HCEC 1CT (cell line): ENCODE measurements at places on chromosomes 2 and 18.

GRCh38 chr2:54986264-54986663, 64.0 kb downstream of the RTN4 start:
- no peak for DNase-seq

GRCh38 chr18:73366713-73367112, 498.9 kb upstream of the NETO1 start:
- no peak for DNase-seq

- DNase-seq, result peak; percentile 11
Observed at GRCh38 chr2:62196278-62196901, 475 bp downstream of the B3GNT2 start.

DNA sequence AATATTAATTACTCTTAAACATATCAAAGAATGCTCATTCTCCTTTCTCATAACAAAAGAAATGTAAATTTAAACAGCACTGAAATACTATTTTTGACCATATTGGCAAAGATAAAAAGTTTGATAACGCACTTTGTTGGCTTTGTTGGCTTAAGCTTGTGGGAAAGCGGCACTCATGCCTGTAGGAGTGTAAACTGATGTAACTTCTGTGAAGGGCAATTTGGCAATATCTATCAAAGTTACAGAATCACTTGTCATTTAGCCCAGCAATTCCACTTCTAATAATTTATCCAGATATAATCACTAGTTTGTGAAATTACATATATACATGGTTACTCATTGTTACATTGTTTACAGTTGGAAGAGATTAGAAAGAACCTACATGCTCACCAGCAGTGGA, 311.8 kb upstream of the STON1 start:
- no peak for DNase-seq

DNA sequence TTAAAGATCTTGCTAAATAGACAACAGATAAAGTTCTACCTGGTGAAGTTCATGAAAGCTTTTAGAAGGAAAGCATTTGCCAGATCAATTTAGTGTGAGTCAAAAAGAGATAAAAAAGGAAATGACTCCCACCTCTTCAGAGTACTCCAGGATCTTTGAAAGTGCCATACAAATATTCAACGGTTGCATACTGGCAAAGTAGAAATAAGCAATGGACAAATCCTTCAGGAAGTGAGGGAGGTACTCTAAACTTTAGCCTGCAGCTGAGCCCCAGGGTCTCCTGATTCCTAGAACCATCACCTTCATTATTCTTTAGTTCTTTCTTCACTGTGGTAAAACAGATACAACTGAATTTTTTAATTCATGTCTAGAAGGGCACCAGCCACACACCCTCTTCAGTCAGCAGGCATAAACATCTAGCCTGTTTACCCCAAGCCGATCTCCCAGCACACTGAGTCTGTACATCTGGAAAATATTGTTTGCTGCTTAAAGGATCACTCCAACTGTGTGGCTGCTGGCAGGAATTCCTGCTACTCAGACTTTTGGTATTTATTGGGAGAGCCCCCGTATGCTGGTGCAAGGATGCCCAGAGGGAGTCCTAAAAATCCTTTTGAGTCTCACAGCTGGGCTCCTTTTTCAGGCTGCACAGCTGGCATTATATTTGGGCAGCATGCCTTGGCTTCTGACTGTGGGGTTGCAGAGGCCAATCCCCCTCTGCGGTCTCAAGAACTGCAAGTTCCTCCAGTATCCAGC, 72.3 kb upstream of the SESTD1 start:
- peak; percentile 37 for DNase-seq

DNA sequence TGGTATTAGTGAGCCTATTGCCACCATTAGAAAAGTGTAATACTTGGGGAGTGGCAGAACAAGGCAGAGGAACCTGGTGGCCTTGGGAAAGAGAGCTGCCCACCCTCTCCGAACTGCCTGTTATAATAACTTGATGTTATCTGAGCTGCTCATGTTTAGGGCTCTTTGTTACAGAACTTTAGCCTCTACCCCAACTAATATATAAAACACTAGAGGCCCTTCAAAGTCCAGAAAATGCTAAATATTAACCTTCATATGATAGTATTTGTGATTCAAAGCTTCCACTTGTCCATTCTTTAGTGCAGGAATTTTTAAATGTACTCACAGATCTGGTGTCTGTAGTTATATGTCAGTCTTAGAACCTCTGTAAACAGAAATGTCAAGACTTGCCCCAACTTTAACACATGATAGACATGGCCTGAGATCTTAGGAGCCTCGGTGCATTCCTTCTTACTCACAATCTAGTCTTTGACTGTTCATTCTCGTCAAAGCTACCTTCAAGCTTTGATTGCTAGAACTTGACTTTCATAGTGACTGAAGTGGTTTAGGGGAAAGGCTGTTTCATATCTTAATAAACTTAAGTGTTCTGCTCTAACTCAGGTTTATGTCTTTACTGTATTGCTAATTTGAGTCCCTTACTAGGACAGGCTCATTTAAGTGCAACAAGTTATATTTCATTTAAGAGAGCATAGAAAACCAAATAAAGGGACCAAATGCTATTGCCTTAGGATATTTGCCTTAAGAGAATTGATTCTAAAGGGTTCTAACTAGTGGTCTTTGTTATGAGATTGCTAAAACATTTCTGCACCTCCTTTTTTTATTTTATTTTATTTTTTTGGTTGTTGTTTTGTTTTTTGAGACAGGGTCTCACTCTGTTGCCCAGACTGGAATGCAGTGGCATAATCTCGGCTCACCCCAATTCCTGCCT, 41.6 kb downstream of the DDX1 start:
- no peak for DNase-seq

DNA sequence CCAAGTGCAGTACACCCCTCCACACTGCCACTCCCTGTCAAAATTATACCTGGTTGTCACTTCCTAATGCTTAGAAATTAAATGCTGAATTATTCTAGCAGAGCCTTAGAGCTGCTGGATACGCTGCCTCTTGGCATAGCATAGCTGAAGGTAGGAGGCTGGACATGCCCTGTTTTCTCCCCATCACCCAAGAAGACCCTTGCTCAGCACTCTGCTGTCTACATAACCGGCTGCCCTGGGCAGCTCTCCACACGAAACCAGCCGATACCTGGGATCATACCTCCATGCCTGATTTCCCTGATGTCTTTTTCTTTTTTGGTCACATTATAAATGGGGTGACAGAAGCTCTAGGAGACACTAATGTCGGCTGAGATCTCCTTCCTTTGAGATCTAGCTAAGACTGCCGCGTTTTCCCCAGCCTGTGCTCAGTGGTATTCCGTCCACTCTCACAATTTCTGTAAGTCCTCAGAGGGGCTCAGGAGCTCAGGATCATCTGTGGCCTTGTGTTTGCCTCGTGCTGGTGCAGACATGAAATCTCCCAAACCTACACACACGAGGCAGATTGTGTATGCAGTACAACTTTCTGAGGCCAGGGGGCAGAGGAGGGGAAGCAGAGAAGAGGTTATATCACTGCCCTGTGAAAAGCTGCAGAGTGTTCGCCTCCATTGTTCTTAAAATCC, 13.5 kb upstream of the ZAP70 start:
- DNase-seq, result peak; percentile 42

- no peak for DNase-seq
Observed at GRCh38 chr2:240126731-240127130, 9.4 kb downstream of the COPS9 start.

- DNase-seq, result peak; percentile 87
Observed at GRCh38 chr2:74851191-74851566, 17.3 kb downstream of the HK2 start.

DNA sequence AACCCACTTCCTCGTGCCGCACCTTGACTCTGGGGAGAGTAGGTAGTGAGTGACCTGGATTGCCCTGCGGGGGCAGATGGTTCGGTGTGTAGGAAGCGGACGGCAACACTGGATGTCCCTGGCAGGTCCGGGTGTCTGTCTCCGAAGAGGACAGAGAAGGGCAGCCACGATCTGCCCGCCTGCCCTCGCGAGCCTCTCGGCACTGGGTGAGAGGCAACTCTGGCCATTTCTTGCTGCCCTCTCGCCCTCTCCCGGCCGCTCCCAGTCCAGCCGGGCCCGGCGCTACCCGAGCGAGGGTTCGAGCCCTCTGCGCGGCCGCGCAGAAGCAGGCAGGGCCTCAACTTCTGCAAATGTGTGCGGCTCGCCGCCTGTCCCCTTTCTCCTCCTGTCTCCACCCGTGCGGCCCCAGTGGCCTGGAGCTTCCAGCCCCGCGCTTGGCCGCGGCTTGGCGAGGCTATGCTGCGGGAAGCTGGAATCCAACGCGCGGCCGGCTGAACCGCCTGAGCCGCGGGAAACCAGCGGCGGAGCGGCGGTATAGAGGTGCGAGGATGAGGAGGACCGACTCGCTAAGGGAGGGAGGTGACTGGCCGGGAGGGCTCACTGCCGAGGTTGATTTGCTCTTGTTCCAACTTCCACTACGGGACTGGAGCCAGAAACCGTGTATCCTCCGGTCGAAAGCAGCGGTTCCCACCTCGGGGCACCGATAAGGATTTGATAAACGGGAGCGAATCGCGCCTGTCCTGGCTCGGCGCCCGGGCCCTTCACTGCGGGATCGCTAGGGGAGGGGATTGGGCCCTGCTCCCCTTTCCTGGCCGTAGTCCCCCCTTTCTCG, 1.5 kb downstream of the EPAS1 start:
- DNase-seq, result peak; percentile 69

DNA sequence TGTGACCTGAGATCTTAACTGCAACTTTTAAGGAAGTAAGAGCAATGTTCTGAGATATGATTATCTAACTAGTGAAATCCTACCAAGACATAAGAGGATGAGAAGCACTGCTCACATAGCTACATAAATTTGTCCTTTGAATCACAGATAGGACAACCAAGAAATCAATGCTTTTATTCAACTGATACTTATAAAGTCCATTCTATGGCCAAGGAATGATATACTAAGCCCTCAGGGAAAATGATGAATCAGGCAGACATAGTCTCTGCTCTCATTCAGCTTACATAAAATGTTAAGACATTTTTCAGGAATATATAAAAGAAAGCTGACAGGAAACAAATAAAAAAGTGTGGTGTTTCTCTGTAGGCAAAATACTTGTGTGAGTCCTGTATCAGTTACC, 39.1 kb downstream of the PGAP1 start:
- no peak for DNase-seq

- no peak for DNase-seq
Observed at GRCh38 chr18:12990123-12990475, 1.1 kb upstream of the CEP192 start.

DNA sequence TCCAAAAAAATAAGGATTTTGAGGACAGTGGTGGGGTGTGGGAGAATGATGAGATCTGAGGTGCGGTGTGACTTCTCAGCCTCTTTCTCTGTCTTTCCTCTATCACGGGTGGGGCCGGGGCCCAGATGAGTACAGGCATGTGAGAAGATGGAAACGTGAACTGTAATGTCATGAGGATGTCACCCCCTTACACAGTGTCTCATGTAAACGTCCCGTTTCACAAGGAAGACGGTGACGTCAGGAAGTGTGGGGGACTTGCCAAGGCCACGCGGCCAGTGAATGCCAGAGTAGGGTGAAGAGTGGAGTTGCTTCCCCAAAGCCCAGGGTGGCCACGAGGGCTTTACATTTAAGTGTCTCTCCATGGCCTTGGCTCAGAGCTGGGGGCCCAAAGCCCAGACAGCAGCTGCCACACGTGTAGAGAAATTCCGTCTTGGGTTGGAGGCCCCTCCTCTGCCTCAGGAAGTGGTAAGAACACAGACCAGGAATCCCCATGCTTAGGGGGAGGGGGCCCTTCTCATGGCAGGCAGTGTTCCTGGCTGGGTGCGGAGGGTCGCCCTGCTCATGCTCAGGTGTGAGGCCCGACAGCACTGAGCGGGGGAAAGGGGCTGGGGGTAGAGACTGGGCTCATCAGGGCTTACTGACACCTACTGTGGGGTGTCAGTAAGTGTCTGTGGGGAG, 80.9 kb upstream of the SMAD7 start:
- no peak for DNase-seq

GRCh38 chr2:209565896-209566582, 142.2 kb downstream of the MAP2 start:
- DNase-seq, result no peak

DNA sequence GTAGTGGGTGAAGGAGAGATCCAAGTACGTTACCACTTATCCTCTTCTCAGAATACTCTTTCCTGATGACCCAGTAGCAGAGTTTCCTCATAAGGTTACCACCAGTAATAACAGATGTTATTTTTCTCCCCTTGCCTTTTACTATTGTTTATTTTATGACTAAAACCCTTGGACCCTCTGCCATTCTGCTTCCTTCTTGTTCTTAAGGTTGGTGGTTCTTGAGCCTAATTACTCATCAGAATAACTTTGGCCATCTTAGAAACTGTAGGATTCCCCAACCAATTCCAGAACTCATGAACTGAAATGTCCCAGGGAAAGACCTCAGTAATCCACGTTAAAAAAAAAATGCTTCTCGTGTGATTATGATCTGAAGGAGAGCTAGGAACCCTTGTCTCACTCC, 64.9 kb downstream of the CHST9 start:
- DNase-seq, result no peak

DNA sequence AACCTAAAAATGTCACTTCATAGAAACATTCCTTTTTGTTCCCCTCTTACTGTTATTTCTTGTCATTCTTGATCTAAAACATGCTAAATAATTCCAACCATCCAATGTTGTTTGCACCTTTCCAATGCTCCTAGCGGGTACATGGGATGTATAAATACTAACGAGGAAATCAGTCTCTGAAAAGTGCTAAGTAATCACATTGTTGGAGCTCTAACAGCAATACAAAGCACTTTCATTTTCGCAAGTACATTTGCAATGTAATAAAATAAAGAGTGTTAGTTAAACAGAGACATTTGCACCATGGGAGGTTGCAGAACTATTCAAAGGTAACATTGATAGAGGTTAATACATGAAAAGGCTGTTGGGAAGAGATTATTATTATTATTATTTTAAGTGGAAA, 286.2 kb upstream of the ACVR2A start:
- DNase-seq, result no peak

DNA sequence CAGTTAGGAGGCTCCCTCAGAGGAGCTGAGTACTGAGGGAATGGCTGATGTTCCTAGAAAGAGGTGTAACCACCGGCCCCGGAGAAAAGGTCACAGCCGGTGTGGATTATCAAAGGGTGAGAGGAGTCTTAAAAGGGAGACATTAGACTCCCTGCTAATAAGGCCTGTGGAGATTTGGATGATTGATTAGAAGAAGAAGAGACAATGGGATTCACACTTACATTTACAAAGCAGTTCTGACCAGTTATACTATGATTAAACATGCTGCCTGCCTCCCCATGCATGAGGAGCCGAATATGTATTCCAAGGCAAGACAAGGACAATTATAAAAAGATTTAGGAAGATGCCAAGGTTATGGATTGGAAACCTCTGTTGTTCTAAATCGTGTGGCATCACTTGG, 302.4 kb downstream of the SLC4A3 start:
- DNase-seq, result no peak

- no peak for DNase-seq
Observed at GRCh38 chr18:25998461-25998860, 92.0 kb downstream of the SS18 start.

DNA sequence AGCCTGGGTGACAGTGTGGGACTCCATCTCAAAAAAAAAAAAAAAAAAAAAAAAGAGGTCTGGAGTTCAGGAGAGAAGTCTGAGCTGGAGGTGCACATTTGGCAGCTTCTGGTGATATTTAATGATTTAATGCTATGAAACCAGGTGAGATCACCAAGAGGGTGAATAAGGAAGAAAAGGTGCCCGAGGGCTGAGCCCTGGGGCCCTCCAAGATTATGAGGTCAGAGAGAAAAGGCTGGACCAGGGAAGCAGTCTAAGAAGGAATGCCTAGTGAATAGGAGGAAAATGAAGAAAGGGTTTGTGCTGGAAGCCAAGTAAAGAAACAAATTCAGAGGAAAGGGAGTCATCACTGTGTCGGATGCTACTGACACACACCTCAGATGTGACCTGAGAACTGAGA, 88.0 kb upstream of the PELI1 start:
- DNase-seq, result no peak

GRCh38 chr18:30234755-30235154, 807.8 kb downstream of the DSC3 start:
- DNase-seq, result no peak

GRCh38 chr2:188695953-188696352, 278.2 kb upstream of the COL3A1 start:
- DNase-seq, result peak; percentile 74
